ENCODE measurements at places on chromosomes 5 and 9.

GRCh38 chr5:127041571-127041970, 11.2 kb upstream of the MARCHF3 start:
- H3K36me3 ChIP-seq, result peaks cover 5% of the 10 kb centered on the region
- H3K4me1 ChIP-seq, result peaks cover 4% of the 10 kb centered on the region
- DNase-seq, result no peak
- H3K27me3 ChIP-seq, result no peaks in the 10 kb centered on the region

DNA sequence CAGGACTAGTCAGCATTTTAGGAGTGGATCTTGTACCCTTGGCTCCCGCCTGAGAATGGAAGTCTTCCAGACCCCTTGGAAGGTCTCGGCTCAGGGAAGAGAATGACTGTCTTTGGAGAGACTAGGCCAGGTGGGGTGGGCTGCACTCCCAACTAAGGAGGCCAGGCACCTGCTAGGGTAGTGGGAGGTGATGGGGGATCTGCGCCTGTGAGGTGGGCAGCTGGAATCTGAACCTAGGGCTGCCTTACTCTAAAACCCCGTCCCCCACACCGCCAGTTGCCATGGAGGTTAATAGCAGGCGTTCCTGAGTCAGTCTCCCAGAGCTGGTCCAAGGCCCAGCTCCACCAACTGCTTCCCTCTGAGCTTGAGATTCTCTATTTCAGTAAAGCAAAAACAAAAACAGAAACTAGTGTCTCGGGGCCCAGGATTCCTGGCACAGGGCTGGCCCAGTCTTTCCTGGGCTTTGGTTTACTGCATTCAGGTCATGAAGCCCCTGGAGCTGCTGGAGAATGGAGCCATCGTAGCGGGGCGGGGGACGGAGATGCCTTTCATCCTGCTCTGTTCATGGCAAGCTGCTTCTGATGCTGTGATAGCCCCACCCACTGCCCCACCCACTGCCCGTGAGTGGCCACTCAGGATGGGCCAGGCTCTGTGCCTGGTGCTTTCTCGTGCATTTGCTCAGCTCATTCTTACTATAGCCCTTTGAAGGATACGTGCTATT, 57.5 kb downstream of the DAB2IP start:
- DNase-seq, result no peak
- no peaks in the 10 kb centered on the region for H3K36me3 ChIP-seq
- peaks cover 14% of the 10 kb centered on the region for H3K27me3 ChIP-seq
- H3K4me1 ChIP-seq, result peaks cover 11% of the 10 kb centered on the region
- H3K4me3 ChIP-seq, result no peak overlapping the region
- no peak overlapping the region for H3K27ac ChIP-seq

- H3K27me3 ChIP-seq, result no peaks in the 10 kb centered on the region
- H3K4me3 ChIP-seq, result no peak overlapping the region
- no peaks in the 10 kb centered on the region for H3K4me1 ChIP-seq
- no peak overlapping the region for H3K27ac ChIP-seq
Measured at GRCh38 chr9:26326563-26326962, 566.0 kb downstream of the CAAP1 start.

GRCh38 chr5:13350767-13351166, 593.7 kb downstream of the DNAH5 start:
- no peak overlapping the region for H3K27ac ChIP-seq
- H3K4me3 ChIP-seq, result no peak overlapping the region
- no peaks in the 10 kb centered on the region for H3K27me3 ChIP-seq

DNA sequence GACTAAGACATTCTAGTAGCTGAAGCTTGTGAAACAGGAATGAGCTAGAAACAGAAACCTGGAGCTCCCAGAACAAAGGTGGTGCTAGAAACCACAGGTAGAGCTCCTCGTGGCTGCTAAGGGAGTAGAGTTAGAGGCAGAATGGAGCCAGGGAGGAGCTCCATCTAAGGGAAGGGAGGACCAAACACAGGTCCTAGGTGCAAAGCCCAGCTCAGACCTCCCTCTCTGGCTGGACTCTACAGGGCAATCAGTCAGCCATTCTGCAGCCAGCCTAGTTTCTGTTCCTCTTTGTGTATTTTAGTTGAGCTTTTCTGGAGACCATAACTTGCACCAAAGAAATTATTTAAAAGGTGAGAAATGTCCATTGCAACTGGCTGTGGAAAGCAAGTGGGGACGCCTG, 70.4 kb downstream of the CRB2 start:
- peak overlapping the region; percentile 15 for H3K27ac ChIP-seq
- peaks cover 29% of the 10 kb centered on the region for H3K4me1 ChIP-seq
- no peak for DNase-seq
- peaks cover 19% of the 10 kb centered on the region for H3K36me3 ChIP-seq
- H3K27me3 ChIP-seq, result no peaks in the 10 kb centered on the region

DNA sequence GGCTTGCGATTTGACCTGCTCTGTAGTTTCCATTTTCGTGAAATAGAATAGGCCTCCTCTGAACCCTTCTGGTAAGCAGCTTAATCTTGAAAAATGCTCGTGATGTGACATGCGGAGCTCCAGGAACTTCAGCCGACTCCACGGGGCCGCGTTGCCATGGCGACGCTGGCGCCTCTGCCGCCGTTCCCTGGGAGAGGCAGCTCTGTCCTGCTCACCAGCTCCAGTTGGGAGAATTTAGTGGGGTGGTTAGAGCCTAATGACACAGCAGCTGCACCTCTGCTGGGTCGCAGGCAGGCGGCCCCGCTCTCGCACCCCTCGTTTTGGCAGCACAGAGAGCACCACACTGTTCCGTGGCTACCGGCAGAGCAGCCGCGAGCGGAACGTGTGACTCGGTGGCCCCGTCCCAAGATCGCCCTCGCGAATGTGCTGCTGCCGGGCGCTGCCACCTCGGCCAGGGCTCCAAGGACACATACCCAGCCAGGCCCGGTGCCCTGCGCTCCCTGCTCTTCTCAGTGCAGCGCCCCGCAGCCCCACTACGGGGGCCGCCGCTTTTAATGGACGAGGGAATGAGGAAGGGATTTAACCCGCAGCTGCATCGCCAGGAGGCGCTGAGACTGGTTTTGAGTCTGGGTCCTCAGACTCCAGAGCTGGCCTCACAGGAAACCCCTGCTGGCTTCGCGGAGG, 131.2 kb upstream of the LMX1B start:
- H3K4me3 ChIP-seq, result no peak overlapping the region
- H3K36me3 ChIP-seq, result peaks cover 6% of the 10 kb centered on the region
- H3K27ac ChIP-seq, result no peak overlapping the region
- no peaks in the 10 kb centered on the region for H3K27me3 ChIP-seq
- peaks cover 24% of the 10 kb centered on the region for H3K4me1 ChIP-seq

- no peaks in the 10 kb centered on the region for H3K4me1 ChIP-seq
- H3K27ac ChIP-seq, result no peak overlapping the region
- peaks cover 5% of the 10 kb centered on the region for H3K27me3 ChIP-seq
- H3K36me3 ChIP-seq, result no peaks in the 10 kb centered on the region
- DNase-seq, result no peak
- H3K4me3 ChIP-seq, result no peak overlapping the region
Measured at GRCh38 chr5:17070647-17071046, 134.6 kb upstream of the MYO10 start.

- H3K36me3 ChIP-seq, result no peaks in the 10 kb centered on the region
- no peak overlapping the region for H3K4me3 ChIP-seq
- no peak for DNase-seq
- no peak overlapping the region for H3K27ac ChIP-seq
Measured at GRCh38 chr5:158529454-158529853, 570.3 kb downstream of the EBF1 start.

- no peak overlapping the region for H3K4me3 ChIP-seq
- H3K27ac ChIP-seq, result no peak overlapping the region
- no peaks in the 10 kb centered on the region for H3K4me1 ChIP-seq
- no peaks in the 10 kb centered on the region for H3K27me3 ChIP-seq
- no peak for DNase-seq
- H3K36me3 ChIP-seq, result no peaks in the 10 kb centered on the region
Measured at GRCh38 chr5:136811086-136811485, 445.7 kb upstream of the TRPC7 start.

GRCh38 chr5:83724001-83724400, 3.3 kb upstream of the HAPLN1 start:
- no peak overlapping the region for H3K27ac ChIP-seq
- no peak overlapping the region for H3K4me3 ChIP-seq
- no peaks in the 10 kb centered on the region for H3K36me3 ChIP-seq
- peaks cover 17% of the 10 kb centered on the region for H3K4me1 ChIP-seq
- DNase-seq, result no peak
- H3K27me3 ChIP-seq, result peaks cover 38% of the 10 kb centered on the region

- H3K27me3 ChIP-seq, result peaks cover 6% of the 10 kb centered on the region
- H3K4me1 ChIP-seq, result no peaks in the 10 kb centered on the region
- no peak overlapping the region for H3K27ac ChIP-seq
- H3K36me3 ChIP-seq, result no peaks in the 10 kb centered on the region
Measured at GRCh38 chr5:169331292-169331852, 30.4 kb upstream of the SLIT3 start.

GRCh38 chr9:36559036-36559695, 13.5 kb upstream of the MELK start:
- H3K4me3 ChIP-seq, result no peak overlapping the region
- no peak for DNase-seq
- H3K36me3 ChIP-seq, result no peaks in the 10 kb centered on the region
- no peaks in the 10 kb centered on the region for H3K27me3 ChIP-seq

GRCh38 chr9:34341659-34342295, 12.4 kb downstream of the NUDT2 start:
- DNase-seq, result no peak
- H3K4me1 ChIP-seq, result no peaks in the 10 kb centered on the region
- no peak overlapping the region for H3K27ac ChIP-seq
- no peak overlapping the region for H3K4me3 ChIP-seq

DNA sequence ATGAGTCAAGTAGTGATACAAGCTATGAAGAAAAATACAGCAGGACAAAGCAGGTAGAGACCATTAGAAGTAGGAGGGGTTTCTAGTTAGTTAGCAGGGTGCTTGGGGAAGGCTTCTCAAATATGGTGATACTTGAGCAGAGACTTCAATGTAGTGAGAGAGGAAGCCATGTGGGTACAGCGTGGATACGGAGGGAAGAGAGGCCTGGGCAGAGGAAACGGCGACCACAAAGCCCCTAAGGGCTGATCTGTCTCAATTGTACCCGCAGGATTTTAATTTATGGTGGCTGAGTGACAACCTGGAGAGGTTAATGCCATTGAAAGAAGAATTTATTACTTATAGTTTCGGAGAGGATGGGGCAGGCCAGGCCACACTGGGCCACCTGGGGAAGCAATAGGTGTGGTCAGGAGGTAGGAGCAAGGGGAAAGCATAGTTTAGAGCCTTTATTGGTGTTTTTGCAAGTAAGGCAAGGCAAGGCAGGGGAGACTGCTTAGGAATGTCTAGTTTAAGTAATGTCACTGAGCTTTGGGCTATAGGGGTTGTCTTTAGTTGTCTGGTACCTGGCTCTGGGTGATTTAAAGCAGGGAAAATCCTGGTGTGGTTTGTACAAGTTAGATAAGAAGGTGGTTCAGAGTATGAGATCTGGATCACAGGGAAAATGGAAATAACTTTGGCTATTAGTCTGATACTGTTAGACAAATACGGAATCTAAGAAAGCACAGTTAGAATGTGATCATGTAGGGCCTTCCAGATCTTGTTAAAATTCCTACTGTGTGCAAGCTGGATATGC, 42.6 kb downstream of the GCNT4 start:
- H3K36me3 ChIP-seq, result no peaks in the 10 kb centered on the region
- peaks cover 5% of the 10 kb centered on the region for H3K4me1 ChIP-seq
- no peak overlapping the region for H3K27ac ChIP-seq
- H3K4me3 ChIP-seq, result no peak overlapping the region
- peaks cover 18% of the 10 kb centered on the region for H3K27me3 ChIP-seq

DNA sequence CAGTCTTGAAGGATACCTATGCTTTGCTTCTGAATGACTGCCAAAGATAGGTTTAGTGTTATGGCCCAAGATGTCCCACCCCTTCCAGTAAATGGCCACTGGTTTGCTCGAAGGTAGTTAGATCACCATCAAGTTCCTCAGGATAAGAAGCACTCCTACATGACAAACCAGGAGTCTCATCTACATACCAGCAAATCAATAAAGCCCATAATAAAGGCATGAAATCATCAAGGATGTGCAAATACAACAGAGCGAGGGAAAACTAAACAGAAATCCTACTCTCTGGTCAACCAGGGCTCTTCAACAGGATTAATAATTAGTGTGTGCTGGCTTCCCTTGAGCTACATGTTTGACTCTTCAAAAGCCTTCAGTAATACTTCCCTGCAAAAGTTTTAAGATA, 141.0 kb downstream of the LHFPL2 start:
- H3K27ac ChIP-seq, result no peak overlapping the region
- no peak overlapping the region for H3K4me3 ChIP-seq
- H3K4me1 ChIP-seq, result peaks cover 34% of the 10 kb centered on the region
- no peak for DNase-seq

DNA sequence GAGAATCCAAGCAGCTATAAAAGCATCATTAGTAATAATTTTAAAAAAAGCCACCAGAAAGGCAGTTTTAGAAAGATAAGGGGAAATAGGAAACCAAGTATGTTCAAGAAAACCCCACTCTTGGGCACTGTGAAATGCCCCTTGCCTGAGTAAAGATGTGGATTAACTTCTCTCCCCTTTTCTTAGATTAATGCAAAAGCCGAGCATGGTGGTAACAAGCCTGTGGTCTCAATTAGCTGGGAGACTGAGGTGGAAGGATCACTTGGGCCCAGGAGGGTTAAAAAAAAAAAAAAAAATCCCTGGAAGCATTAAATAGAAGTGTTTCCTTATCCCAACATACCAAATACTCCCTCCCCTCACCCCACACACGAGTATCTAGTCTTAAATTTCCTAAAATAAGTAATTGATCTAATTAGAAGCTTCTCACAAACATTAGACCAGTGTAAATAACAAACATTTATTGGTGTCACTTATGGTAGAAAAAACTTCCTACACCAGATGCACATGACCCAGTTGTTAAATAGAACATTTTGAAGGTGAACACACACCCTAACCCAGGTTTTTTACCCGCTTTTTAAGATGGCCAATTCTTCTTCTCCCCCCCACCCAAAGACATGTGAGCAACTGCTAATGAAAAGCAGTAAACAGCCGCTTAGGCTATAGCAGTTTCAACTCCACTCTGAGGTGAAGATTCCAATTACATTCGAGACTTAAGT, 5.2 kb downstream of the HSPA5 start:
- H3K4me1 ChIP-seq, result peaks cover 29% of the 10 kb centered on the region
- no peaks in the 10 kb centered on the region for H3K27me3 ChIP-seq

DNA sequence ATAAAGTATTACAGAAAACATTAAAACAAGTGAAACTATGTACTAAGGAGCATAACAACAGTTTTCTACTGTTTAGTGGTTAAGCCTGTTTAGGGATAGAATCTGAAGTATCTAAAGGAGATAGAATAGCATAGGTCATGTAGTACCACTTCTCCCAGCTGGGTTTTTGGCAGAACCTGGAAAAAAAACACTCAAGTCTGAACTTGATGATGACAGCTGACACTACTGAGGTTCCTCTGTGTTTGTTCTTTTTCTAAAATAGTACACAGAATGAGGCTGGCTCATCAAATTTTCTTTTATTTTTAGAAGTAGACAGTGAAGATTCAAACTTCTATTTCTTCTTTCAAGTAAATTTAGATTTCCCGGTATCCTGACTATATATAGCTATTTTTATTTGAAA, 203.8 kb upstream of the ACO1 start:
- H3K4me3 ChIP-seq, result no peak overlapping the region
- no peak for DNase-seq
- no peaks in the 10 kb centered on the region for H3K27me3 ChIP-seq
- no peaks in the 10 kb centered on the region for H3K36me3 ChIP-seq
- H3K27ac ChIP-seq, result no peak overlapping the region
